Iris pigment epithelial cell (primary cell): ENCODE measurements at places on chromosomes 7 and 10.
A peak's percentile ranks its signal among the peaks of the same experiment; 100 is the strongest.

GRCh38 chr7:158812684-158813083 lies 16.6 kb downstream of the ESYT2 start:
- DNase-seq, result no peak

DNA sequence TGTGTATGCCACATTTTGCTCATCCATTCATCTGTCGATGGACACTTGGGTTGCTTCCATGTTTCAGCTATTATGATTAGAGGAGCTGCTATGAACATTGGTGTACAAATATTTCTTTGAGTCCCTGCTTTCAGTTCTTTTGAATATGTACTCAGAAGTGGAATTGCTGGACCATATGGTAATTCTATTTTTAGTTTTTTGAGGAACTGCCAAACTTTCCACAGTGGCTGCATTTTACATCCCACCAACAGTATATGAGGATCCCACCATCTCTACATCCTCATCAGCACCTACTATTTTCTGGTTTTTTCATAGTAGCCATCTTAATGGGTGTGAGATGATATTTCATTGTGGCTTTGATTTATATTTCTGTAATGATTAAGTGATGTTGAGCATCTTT lies 44.7 kb upstream of the ZMIZ2 start:
- DNase-seq, result no peak

DNA sequence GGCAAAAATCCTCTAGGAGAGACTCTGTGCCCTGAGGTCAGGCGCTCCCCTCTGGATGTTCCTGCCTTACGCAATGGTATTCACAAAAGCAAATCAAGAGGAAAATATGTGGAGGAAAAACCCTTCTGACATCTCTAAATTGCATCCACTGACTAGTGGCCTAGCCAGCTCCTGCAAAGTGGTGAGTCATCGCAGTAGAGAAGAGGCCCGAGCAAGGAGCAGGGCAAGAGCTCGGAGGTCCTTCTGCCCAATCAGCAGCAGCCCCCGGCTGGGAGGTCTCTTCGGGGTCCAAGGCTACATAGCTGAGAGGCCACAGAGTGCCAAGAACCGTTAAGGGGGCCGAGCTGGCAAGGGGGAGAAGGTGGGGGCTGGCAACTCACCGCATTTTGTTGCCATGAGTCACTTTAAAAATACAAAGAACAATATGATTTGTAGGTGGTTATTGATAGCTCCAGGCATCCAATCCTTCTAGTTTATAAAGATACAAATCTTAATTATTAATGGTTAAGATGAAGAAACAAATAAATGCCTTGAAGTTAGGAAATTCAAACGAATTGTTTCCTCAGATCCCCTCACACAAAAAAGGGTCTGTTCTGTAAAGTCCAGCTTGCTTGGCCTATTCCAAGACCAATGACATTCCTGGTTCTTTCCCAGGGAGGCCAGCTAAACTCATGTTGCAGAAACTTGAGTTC lies 161.6 kb downstream of the PKD1L1 start:
- peak; percentile 99 for DNase-seq

GRCh38 chr7:102230593-102230992 lies 56.1 kb upstream of the SH2B2 start:
- peak; percentile 67 for DNase-seq

DNA sequence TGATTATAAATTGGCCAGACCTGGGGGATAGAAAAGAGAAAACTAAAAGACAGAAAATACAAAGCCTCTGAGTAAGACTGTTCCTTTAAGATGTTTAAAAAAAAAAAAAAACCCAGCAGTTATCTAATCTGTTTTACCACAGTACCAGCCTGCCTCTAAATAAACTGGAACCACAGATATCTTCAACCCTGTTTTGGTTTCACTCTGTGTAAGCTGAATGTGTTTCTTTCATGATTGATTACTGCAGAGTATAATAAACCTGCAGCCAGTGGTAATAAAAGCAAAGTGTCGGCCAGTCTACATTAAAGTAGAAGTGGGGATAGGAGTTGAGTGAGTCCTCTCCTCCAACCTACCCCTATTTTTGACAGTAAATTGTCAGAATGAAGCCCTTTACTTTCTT lies 40.6 kb downstream of the MGAM2 start:
- DNase-seq, result no peak

GRCh38 chr7:104366390-104366789 lies 38.0 kb downstream of the LHFPL3 start:
- no peak for DNase-seq

- DNase-seq, result peak; percentile 57
These were observed 133.8 kb upstream of the PLXNA4 start for GRCh38 chr7:132709971-132710567.
